ENCODE measurements at places on chromosomes 12 and 14.

- DNase-seq: no peak
Measured at GRCh38 chr12:93323625-93324329, 53.9 kb upstream of the NUDT4 start.

- DNase-seq: peak; percentile 89
Measured at GRCh38 chr12:41286426-41286825, 98.3 kb downstream of the PDZRN4 start.

DNA sequence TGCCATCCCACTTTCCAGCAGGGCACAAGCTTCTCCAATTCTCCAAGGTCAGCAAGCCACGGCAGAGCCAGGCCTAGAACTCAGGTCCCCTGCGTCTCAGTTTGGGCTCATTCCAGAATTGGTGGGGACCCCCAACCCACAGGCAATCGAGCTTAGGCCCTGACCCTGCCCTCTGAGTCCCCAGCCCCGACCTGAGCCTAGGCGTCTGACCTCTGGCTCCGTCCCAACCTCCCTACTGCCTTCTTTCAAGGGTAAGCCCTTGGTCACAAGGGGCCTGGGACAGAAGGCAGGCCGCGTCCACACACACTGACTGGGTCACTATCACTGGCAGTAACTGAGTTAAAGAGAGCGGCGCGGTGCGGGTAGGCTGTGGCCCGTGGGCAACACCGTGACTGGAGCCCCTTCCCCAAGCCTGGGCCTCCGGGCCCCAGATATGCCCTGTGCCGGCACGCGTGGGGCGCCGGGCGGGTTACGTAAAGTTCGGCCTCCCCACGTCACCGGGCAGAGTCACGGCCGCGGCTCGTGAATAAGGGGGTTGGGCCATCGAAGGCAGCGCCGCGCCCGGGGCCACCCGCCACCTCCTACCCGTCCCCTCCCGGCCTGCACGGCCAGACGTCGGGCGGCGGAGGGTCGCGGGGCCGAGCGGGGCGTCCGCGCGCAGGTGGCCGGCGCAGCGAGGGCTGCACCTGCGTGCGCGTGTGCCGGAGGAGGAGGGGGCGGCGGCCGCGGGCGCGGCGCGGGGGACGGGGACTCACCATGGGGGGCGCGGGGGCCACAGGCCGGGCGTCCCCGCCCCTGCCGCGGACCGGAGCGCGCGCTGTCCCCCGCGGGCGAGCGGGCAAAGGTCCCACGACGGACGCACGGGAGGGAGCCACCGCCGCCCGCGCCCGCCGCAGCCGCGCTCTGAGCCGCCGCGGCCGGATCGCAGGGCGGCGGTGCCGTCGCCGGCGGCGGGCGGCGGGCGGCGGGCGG, 516 bp downstream of the ANKRD9 start:
- no peak for DNase-seq

GRCh38 chr12:129614221-129614885, 289.5 kb downstream of the TMEM132D start:
- DNase-seq: no peak

GRCh38 chr12:74619884-74620283, 82.2 kb downstream of the ATXN7L3B start:
- DNase-seq: no peak

DNA sequence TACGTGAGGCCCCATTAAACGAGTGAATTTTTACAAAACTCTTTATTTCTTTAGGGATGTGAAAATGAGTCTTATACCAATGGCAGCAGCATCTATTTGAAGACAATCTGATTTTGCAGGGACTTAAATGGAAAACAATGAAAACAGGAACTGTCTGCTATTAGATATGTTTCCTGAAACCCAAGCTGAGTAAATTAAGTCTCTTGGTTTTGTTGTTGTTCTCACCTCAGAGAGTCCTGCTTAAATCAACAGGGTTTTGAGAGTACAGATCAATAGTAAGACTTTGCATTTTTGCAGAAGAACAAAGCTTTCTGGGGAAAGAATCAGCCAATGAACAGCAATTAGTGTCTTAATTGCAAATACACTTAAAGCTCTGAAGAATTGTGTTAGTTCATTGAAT, 39.1 kb upstream of the LGR5 start:
- no peak for DNase-seq

DNA sequence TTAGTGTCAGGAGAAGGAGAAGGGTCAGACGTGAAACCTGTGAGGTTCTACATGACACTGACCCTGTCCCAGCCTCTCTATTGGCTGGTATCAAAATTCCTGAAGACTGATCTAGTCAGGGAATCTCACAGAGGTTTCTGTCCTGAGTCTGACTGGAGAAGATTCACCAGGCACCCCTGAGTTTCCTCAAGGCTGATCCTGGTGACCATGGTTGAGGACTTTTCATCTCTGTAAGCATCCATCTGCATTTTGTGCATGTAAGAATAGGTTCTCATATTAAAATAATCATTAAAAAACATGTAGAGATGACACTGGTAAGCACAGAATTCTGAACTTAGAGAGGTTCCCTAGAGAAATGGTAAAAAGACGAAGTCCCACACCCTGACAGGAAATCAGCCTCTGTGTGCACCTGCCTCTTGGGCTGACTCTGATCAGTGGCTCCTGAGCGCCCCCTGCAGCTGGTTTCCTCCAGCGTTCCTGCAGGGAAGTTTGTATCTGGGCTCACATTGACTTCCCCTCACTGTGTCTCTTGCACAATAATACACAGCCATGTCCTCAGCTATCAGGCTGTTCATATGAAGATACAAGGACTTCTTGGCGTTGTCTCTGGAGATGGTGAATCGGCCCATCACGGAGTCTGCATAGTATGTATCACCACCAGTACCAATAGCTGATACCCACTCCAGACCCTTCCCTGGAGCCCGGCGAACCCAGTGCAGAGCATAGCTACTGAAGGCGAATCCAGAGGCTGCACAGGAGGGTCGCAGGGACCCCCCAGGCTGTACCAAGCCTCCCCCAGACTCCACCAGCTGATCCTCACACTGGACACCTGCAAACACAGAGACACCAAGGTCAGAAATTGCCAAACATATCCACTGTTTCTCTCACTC, 991.9 kb downstream of the TMEM121 start:
- no peak for DNase-seq

DNA sequence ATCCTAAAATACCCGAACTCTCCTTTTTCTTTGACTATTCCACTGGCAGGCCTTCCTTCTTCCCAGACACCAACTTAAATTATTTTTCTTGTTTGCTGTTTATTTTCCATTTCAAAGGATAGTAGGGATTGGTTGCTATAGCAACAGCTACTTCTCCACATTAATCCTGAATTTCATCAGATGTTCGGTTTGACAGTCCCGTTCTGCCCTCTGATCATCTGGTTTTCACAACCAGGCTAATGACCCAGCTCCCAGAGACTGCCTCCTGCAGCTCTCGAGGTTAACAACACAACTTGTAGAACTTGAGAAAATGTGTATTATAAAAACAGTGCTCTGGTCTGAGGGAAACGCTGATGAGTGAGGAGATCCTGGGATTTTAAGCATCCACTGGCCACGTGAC, 45.5 kb downstream of the NUAK1 start:
- no peak for DNase-seq

- no peak for DNase-seq
Measured at GRCh38 chr12:132115500-132115899, 28.6 kb downstream of the DDX51 start.

GRCh38 chr14:28407031-28407825, 359.4 kb upstream of the FOXG1 start:
- DNase-seq: no peak

GRCh38 chr12:99418379-99418778, 229.2 kb upstream of the GARIN6 start:
- DNase-seq: no peak

DNA sequence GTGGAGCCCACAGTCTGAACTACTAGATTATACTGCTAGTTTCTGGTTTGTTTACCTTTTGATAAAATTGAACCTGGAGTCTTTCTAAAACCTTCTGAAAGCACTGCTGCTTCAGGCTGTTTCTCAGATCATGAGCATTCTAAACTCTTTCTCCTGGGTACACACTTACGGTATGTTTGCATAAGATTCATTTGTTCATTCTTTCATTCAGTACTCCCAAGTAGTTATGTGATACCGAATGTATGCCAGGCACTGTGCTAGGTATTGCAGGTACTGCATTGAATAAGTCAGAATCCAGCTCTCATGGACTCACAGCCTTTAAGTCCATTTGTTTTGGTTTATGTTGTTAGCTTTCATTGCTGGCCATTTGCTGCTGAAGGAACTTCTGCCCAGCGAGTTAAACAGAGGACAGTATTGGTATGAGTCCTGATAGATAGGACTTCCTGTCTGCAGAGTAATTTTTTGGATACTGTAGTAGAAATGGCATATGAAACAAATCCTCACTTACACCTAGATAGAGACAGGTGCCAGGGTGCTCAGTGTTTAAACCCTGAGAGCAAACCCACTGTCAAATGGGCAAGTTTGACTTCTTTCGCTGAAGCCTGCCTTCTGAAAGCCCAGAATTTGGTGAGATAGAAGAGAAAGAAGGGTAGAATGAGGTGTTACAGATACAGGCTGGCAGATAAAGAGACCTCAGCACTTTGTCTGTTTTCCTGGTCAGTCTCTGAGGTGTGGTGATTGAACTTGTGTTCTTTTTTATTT, 2.1 kb downstream of the SUSD6 start:
- no peak for DNase-seq

- no peak for DNase-seq
Measured at GRCh38 chr14:67392800-67393199, 19.2 kb downstream of the PLEK2 start.

GRCh38 chr12:131117438-131118245, 163.9 kb downstream of the ADGRD1 start:
- DNase-seq: no peak

- no peak for DNase-seq
Measured at GRCh38 chr14:22071006-22071405, 397.4 kb upstream of the OR4E1 start.

DNA sequence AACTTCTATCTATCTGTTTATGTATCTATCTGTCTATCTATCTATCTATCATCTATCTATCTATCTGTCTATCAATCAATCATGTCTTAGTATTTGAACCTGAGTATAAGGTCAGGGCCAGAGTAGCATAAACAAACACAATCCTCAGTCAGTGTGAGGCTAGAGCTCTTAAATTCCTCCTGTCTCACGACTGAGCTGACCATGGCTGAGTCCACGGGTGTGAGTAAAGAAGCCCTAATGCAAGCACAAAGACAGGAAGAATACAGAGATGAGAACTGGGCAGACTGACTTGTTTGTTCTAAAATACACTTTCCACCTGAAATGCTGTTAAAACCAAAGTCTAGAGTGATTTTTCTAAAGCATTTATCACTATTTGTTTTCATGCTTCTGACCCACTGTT, 47.2 kb upstream of the STXBP6 start:
- DNase-seq: no peak

DNA sequence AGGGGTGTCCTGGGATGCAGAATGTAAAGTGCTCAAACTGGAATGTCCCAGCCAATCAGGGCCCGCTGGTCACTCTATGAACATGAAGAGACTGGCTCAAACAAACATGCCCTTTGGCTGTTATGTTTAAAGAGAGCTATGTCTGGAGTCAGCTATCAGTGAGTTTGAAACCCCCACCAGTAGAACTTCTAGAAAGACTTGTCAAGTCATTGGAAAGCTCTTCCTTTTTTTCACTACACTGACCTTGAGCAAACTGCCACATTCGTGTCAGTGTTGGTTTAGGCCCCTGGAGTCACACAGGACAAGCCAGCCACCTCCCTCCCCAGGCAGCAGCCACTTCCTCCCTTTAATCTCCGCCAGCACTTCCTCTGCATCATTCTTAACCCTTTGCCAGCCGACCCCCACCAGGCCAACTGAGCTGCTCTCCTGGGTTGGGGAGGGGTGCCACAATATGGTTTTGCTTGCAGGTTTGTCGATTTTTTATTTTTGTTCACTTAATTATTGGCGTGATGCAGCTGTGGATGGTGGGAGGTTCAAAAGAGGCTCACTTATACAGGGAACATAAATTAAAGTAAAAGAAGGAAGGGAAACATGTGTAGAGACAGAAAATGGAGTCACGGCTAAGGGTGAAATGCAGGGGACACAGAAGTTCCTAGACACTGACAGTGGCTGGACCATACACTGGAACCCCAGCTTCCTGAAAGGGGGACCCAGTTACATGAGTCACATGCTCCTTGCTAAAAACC, 25.3 kb downstream of the CMKLR1 start:
- no peak for DNase-seq

DNA sequence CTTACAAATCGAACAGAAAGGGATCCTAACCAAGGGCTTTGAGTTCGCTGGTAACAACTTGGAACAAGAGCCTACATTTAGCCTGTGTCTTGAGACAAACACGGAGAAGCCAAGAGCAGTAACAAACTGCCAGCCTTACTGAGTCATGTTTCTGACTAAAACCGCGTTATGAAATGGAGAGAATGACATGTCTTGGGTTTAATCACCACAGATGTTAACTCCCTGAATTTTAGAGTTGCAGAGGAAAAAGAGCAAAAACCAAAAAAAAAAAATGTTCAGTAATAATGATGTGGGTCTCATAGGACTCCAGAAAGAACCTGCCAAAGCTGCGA, 1.0 kb downstream of the BLTP3B start:
- DNase-seq: no peak

- DNase-seq: no peak
Measured at GRCh38 chr12:120093592-120094355, 22.8 kb downstream of the RAB35 start.

GRCh38 chr12:53825246-53826081, 73.7 kb upstream of the CISTR start:
- DNase-seq: no peak

- DNase-seq: no peak
Measured at GRCh38 chr12:125744201-125744600, 679.0 kb downstream of the AACS start.

- DNase-seq: no peak
Measured at GRCh38 chr14:56797003-56797568, 13.2 kb downstream of the OTX2 start.

DNA sequence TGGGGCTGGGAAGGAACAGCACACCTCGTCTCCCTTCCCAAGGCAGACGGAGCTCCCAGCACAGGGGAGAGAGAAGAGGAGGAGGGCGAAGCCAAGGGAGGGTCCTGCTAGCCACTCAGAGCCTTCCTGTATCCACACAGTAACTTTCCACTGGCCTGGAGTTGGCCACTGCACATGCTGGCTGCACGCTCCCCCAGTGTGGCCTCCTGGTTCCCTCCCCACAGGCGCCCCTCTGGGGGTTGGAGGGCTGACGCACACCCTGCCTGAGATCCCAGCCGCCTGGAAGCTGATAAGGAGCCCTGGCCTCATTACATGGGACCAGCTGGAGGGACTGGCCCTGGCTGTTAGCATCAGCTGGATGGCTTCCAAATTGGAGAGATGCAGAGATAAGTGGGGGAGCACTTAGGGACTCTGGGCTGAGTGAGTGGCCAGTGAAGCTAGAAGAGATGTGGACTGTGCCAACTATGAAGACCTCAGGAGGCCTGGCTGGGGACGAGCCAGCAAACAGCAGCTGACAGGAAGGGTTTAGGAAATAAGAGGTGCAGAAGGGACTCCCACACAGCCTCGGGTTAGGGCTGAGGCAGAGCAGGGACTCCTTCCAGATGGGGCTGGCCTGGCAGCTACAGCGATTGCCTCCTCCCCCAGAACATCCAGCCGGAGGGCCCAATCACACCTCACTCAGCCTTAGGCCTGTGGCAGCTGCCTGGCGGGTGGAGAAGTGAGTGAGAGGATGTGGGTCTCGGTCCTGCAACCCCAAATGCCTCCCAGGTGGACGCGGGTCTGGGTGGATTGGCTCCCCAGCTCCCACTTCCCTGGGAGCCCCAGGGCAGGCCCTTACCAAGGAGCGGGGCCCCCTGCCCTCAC, 26.3 kb upstream of the BCDIN3D start:
- no peak for DNase-seq
